T follicular helper cell (primary cell): ENCODE measurements at places on chromosomes 16 and 17.

- no peak for DNase-seq
These were observed 118.7 kb upstream of the CDH5 start for GRCh38 chr16:66247516-66248481.

GRCh38 chr17:34178092-34178491 is 77.0 kb upstream of the CCL2 start:
- DNase-seq: no peak

GRCh38 chr17:46777943-46778915 is 40.3 kb downstream of the WNT3 start:
- no peak for DNase-seq

GRCh38 chr16:2145843-2146242 is 2.6 kb upstream of the RAB26 start:
- no peak for DNase-seq

GRCh38 chr17:20988896-20989295 is 53.9 kb downstream of the USP22 start:
- DNase-seq: no peak

GRCh38 chr17:7557775-7558543 is 591 bp upstream of the TNFSF13 start:
- DNase-seq: no peak

GRCh38 chr17:40023590-40024292 is 8.5 kb downstream of the CSF3 start:
- DNase-seq: no peak

DNA sequence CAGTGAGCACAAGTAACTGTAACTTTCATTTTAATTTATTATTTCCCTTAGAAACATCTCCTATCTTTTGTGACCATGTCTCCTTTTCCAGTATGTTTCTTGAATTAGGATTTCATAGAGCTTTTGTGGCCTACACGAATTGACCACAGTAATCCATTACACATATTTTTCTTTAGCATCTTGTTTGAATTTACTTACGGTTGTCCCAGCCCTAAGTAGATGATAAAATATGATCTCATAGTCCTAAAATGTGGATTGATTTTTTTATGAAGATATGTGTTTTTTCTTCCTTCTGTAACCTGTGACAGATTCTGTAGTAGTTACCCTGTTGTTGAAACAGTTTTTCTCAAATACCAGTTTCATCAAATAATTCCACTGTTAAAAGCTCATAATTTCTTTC is 61.5 kb downstream of the NF1 start:
- DNase-seq: no peak

GRCh38 chr17:30717291-30718098 is 107.0 kb downstream of the CRLF3 start:
- no peak for DNase-seq

DNA sequence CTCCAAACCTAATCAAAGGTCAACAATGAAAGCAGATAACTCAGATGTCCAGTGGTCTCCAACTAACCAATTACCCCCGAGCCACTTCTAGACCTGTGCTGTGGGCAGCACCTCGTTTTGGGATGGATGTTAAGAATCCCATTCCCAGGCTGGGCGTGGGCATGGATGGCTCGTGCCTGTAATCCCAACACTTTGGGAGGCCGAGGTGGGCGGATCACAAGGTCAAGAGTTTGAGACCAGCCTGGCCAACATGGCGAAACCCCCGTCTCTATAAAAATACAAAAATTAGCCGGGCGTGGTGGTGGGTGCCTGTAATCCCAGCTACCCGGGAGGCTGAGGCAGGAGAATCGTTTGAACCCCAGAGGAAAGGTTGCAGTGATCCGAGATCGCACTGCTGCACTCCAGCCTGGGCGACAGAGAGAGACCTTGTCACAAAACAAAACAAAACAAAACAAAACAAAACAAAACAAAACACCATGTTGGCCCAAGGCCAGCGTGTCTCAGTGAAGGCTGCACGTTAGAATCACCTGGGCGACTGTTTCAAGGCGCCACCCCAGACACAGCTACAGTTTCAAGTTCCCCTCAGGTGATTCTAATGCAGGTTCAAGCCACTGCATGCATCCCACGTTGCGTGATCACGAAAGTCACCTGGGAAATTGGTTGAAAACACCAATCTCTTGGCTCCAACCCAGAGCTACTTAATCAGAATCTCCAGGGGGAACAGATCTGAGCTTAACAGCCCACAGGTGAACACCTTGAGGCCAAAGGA is 21.3 kb downstream of the COX4I1 start:
- DNase-seq: no peak

DNA sequence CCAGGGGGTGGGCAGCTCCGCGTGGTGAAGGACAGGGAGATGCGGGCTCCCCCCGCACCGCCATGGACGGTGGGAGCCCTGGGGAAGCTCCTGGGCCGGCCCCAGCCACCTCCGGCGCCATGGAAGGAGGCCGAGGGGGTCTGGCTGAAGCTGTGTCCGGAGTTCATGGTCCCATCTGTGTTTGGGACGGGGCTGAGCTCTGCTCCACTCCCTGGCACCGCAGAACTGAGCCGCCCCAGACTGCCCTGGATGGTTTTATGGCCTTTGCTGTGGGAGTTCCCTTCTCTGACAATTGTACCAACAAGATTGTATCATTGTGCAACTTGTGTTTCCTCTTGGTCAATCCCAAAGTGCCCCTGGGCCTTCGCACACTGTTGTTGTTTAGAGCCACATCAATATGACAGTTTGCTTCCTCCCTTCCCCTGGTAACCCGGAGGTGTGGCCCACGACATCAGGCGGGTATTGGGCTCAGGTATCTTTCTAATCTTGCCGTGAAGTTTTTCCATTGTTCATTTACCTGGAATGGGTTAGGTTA is 942 bp downstream of the KRT23 start:
- DNase-seq: no peak

DNA sequence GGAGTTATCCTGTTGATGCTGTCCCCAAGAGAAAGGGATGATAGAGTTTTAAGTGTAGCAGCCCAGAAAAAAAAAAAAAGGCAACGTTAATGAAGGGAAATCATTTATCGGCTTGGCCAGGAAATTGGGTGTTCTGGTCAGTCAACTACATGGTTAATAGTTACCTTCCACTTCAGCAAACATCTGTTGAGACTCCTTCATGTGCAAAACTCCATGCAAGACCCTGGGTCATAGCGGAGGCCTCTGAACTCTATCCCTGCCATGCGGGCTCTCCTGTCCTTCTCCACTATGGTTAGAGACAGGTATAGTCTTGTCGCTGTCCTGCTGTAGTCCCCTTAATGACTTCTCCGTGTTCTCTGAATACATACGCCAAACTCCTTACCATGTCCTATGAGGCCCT is 3.5 kb upstream of the LYRM9 start:
- DNase-seq: no peak

DNA sequence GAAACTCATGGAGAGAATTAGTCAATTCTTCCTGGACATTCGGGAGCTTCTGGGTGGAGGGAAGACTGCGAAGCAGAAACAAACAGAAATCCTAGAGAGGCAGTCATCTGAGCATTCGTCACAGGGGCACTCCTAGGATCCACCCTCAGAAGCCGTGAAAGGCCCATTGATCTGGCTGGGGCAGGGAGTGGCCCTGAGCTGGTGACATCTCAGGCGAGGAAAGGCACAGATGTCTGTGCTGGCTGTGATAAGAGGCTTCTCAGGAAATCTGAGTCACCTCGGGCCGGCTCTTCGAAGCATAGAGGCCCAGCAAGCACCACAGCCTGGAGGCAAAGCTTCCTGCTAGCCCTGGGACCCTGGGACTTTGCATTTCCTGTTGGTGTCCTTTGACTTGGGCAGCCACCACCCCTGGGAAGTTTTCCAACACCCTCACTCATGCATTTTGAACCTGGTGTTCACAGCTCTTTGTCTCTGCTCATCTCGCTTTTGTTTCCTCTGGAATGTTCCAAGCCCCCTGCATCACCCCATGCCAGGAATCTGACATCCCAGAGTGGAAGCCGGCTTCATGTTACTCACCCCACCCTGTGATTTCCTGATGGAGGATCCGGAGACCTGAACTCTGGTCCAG is 23.3 kb upstream of the CDRT4 start:
- DNase-seq: no peak

DNA sequence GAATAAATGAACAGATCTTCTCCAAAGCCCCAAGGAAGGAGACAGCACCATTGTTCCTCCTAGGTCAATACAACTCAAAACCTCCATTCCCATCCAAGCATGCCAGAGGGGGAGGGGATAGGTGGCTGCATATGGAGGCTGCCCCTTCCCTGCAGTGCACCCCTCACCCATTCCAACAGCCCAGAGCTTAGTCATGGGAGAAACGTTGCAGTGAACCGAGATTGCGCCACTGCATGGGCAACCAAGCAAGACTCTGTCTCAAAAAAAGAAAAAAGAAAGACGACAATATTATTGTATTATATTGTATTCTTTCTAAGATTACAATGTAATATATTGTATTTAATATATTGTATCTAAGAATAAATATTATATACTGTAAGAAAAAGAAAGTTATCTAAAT is 36.4 kb upstream of the CD300E start:
- no peak for DNase-seq

DNA sequence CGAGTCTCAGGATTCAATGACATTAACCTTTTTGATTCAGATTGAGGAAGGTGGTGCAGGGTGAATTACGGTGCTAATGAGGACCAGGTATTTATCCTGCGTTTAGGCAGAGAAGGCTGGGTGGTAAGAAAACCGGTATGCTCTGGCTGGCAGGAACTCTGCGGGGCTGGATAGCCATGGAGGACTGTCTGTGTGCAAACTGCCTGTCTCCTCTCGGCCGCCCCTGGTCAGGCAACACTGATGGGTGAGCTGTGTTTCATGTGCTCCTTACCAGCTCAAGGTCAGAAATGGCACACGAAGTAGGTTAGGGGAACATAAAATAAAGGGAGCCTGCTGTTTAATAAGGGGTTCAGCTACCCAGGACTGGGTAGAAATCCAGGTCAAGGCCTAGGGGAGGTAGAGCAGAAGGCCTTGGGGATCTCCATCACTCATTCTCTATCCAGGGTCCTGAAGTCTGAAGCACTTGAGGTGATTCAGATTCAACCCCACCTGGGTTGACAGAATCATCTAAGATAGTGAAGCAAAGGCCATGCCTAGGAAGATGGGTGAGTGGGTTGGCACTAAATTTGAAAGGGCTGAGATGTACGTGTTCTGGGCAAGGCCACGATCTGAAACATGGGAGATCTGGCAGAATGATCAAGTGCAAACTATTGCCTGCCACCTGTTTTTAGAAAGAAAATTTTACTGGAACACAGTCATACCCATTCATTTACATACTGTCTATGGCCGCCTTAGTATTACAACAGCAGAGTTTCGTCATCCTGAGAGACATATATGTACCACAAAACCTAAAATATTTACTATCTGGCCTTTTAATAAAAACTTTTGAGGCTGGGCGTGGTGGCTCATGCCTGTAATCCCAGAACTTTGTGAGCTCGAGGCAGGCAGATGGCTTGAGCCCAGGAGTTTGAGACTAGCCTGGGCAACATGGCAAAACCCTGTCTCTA is 292.5 kb downstream of the XYLT1 start:
- DNase-seq: no peak

GRCh38 chr17:21370430-21370829 is 5.7 kb upstream of the KCNJ12 start:
- DNase-seq: no peak

DNA sequence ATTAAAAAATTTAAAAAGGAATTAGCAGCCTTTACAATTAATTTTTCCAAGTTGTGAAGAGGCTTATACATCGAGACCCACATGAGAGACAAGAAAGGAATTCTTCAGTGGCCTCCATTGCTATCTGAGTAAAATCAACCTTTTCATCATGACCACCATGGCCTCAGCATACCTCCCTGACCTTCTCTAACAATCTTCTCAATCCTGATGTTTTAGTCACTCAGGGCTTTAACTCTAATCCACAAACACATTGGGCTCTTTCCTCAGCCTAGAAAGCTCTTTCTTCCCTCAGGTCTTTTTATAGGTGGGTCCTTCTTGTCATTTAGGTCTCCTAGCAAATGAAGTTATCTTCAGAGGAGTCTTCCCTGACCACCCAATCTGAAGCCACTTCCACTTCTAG is 46.4 kb downstream of the SPOP start:
- DNase-seq: no peak

DNA sequence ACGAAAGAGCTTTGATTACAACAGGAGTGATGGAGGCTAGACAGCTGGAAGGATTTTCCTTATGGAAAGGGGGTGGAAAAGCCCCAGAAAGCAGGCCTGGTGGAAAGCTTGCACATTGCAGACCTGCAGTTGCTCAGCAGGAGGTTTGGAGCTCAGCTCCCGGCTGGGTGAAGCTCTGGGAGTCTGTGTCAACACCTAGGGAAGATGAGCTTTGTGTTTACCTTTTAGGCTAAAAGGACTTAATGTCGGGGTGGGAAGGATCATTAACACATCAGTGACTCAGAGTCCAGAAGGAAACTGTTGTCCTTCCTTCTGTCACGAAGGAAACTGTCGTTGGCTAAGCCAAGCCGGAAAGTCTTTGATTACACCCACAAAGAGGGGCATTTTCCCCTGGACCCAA is 48.2 kb downstream of the RAP1GAP2 start:
- no peak for DNase-seq

DNA sequence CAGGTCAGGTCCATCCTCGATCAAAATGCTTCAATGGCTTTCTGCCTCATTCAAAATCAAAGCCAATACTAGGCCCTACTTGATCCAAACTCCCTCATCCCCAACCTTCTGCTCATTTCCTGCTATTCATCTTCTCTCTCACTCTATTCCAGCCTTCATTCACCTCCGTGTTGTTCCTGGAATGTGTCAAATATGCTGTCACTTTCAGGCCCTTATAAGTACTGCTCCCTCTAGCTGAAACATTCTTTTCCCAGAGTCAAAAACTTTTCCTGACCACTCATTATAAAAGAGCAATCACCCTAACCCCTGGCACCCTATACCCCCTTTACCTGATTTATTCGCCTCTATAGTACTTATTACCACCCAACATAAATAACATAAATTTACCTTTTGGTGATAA is 303.7 kb upstream of the PMFBP1 start:
- DNase-seq: no peak

DNA sequence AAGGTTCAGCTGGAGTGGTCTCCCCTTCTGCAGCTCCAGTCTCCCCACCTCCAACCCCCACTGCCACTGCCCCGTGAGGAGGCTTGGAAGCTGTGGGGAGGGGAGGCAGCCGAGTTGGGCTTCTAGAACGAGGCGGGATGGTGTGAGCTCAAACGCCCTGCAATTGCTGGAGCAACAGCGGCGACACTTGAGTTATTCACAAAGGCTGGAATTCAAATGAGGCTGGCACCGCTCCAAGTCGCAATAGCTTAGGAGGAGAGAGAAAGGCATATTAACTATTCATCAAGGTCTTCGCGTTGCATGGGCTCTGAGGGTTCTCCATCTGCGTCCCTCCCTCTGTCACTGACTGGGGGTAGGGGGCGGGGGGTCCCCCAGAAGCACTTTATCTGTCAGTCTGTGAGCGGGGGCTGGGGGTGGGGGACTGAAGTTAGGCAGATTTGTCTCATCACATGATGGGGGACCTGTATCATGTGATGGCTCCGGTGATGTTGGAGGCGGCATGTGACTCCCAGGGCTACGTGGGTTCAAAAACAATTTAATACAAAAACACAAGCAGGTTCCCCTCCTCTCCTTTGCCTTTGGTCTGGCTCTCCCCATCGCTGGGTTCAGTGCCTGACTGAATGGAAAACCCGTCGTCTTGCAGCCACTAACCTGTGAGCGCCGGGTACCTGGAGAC is 70.5 kb downstream of the RBBP6 start:
- DNase-seq: no peak
